CD4-positive, alpha-beta T cell treated with Interleukin-17A for 4 hours (primary cell): ENCODE measurements at places on chromosomes 6 and 20.

DNA sequence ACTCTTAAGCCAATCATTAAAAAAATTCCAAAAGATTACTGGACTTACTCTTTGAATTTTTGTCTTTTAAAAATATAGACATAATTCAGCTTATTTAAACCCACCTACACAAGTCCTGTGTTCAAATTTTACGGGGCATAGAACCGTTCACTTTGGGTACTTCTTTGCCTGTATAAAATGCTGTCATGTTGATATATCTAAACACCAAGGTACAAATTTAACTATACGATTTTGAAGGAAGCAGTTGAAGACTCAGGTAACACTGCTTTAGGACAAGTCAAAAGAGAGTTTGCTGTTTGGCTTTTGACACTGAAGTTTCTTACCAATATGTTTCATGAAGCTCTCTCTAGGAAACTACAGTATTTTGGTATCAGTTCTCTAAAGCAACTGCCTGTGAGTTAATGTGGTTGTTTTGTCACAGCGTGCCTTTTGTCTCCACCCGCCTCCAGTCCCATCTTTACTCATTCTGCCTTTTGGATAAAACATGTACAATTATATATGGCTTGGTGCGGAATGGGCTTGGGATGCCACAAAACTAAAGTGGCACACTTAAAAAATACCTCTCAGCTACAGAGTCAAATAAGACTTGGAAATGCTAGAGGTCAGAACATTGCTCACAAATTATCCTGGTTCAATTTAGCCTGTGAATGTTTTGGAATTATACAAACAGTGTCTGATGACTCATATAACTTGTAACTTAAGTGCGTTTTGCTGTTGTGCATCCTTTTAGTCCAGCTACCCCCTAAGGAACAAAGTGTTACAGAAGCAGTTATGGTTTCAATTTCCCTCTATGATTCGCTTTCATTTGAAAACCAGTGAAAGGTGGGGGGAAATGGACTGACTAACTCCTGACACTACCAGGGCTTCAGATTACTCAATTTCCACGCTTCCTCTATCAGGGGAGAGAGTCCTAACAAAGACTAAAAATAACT lies 38.7 kb downstream of the RGS17 start:
- DNase-seq, result no peak

GRCh38 chr20:42150230-42150629 lies 532.1 kb upstream of the CHD6 start:
- DNase-seq, result no peak

DNA sequence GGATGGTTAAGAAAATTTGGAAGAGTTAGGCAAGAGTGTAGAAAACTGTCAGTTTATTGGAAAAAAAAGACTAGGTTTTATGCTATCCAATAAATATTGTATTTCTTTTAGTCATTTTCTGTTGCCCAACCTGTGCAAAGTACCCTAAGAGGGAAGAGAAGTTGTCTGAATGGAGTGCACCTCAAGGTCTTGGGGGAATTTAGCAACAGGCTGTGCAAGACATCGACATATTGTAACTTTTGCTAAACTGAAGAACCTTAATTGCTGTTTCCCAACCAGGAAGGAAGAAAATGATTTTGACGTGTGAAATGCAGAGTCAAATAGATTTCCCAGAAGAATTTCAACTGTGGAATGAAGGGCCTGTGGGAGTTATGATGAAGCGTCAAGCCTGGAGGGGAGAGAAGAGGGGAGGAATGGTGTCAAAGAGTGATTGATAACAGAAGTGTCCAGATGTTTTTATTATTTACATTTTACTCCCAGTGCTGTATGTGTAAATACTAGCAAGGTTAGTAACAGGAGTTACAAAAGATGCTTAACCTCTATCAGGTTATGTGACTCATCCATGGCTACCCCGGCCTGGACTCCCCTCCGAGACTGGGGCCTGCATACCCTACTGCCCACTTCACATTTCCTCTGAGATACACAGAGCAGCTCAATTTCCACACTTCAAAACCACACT lies 246.8 kb downstream of the MYLK4 start:
- no peak for DNase-seq

DNA sequence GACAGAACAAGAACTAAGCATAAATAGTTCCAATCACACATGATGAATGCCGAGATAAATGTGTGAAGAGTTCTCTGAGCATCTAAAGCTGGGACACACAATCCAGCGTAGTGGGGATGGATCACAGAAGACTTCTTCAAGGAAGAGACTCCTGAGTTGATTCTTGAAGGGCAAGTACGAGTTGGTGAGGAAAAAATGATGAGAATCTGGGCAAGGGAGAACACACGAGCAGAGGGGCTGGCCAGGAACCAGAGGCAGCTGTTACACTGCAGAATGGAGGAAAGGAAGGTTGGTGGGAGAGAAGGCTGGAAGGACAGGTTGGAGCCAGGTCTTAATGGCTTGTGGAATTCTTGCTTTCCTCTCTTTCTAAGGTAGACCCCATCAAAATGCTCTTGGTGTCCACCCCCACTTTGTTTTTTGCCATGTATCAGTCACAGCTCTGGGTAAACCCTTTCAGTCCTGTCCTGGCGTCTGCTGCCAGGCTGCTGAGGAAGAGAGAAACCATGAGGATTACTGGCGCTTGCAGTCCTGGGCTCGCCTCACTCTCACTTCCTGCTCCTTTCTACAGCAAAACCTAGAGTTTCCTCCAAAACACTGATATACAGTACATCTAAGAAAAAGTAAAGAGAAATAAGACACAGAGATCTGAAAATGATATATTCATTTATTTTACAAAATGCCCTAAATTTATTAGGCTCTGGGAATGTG lies 127.6 kb upstream of the FAM184A start:
- no peak for DNase-seq

- DNase-seq, result no peak
Measured at GRCh38 chr20:43579861-43580793, 10.6 kb upstream of the IFT52 start.

DNA sequence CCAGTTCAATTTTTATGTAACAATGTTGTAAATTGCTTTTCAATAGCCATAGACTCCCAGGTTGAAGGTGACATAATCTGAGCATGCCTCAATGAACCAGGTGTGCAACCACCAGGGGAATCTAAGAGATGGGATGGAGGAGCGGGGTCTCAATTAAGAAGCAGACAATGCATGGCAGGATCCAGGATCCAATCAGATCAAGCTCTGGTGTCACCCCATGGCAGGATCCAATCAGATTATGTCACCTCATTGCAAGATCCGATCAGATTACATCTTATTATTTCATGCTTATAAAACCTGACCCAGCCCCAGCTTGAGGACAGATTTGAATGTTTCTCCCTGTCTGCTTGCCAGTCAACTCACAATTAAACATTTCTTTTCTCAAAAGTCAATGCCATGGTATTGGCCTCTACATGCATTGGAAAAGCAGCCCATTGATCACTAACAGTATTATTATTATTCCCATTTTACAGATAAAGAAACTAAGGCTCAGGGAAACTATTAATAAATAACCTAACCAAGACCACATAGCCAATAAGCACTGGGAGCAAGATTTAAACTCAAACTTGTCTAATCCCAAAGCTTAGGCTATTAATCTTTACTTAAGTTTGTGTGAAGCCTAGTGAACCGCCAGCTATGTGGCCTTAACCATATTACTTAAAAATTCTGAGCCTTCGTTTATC lies 14.3 kb upstream of the SIRT5 start:
- no peak for DNase-seq

DNA sequence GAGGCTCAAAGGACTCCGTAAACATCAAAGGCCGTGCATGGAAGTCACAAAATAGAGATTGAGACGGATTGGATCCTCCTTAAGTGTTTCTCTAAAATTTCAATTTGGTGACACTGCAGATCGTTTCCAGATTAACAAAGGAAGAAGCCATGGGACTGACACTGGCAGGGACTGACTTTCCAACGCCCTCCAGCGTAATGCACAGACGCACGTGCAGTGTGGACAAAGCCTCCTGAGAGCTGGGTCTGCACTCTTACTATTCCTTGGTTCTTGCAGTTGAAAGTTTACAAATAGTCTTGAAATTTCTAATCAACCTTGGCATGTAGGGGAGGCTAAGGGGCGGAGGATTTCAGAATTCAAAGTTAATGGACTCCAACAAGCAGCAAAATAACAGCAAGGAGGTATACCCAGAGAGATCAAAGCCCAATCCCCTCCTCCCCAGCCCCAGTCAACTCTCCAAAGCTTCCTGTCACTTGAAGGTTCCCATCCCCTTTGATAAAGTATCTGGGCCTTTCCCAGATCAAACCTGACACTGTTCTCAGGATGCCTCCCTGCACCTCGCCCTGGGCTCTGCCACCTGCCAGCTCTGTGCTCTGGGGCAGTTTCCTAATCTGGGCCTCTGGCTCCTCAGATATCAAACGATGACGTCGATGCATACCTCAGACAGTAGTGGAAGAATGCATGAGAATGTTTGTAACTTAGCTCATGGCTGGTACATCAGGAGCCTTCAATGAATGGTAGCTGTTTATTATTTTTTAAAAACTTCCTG lies 106.5 kb upstream of the TRAF3IP2 start:
- DNase-seq, result no peak

DNA sequence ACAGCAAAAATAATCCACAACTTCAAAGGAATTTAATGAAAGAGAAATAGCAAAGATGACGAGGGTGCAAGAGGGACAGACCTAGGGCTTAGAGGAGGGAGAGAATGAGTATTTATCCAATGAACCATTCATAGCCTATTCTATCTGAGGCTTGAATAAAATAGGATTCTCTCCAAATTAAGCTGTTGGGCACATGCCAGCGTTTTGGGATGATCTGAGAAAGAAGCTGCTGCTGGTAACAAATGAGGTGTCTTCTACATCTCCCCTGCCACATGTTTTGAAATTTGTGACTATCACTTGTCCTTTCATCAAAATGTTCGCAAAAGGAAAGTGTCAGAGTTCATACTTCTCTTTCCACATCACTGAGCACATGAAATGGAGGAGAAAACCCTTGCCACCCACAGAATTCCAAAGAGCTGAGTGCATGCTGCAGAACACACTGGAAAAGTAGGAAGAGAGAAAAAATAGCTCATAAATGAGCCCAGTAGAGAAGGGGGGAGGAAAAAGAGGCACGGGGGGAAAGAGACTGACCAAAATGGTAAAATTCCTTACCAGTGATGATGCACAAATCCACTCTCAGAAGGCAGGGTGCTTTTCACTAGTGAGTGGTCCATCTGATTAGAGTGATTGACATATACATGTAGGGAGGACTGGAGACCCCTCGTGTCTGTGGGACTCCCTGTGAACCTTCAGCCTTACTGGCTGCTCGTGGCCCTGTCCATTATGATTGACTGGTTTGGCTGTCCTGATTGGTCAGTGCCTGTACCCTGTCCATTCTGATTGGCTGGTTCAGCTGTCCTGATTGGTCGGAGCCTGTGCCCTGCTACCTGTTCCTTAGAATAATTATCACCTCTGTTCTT lies 180.5 kb downstream of the OGFRL1 start:
- no peak for DNase-seq

DNA sequence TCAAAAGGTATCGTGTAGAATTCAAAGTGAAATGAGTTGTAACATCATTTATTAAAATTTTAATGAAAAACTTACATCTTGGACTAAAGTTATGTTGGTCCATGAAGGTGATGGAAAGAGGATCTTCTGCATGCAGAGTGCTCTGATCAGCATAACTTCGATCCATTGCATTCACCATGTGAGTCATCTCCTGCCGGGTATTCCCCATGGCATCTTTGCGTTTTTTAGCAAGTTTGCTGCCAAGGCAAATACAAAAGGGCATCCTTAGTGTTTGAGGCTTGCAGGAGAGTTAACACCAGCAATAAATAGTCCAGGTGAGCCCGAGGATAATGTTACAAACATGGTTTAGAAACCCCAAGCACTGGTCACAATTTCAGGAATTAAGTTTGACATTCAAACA lies 104.2 kb upstream of the THEMIS start:
- no peak for DNase-seq

GRCh38 chr6:42045538-42046460 lies 4.5 kb upstream of the TAF8 start:
- peak; percentile 93 for DNase-seq

DNA sequence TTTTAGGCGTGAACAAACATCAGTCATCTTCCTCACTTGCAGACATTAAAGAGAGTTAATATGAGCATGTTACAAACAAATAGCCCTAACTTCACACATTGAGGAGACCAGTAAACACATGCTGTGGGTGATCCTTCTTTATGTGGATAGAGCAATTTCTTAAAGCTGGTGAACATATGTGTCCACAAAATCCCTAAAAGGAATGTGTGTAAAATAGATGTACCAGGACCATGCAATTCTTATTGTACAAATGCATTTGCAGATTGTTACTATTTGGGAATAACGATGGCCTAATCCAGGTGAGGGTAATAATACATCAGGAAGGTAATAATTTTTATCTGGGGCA lies 228.9 kb downstream of the ALDH8A1 start:
- DNase-seq, result no peak

DNA sequence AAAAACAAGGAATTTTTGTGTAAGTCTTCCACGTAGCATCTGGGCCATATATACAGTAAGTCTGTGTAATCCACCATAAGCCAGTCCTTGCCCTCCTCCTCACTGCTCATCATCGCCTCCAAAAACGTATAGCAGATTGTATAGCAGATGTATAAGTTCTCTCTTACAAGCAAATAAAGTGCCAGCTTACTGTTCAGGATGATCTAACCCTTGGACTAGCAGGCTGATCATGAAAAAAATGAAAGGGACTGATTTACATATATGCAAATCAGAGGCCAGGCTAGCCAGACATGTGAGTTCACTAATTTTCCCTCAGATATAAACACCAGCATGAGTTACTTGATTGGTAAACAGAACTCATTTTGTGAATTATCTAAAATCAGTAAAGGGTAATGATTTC lies 171.5 kb downstream of the LY86 start:
- DNase-seq, result no peak

- no peak for DNase-seq
Measured at GRCh38 chr6:149901444-149902140, 3.7 kb upstream of the RAET1E start.

- DNase-seq, result no peak
Measured at GRCh38 chr6:36650848-36651478, 27.6 kb upstream of the CDKN1A start.

GRCh38 chr6:97456070-97456469 lies 173.1 kb upstream of the MMS22L start:
- no peak for DNase-seq

DNA sequence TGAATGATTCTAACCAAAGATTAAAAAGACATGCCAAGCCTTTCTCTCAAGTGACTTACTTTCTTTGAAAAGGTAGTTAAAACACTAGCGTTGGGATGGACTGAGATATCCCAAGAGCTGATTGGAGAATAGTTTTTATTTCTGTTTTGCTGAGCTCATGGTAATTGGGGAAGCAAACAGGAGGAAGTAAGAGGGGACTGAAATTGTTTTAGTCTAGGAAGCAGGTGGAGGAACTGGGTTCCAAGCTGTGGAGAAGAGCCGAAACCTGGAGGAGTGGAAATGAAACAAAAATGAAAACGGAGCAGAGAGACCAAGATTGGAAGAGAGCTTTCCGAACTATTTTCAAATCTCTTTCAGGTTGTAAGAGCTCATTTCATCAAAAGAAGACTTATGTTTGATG lies 59.9 kb upstream of the TENT5A start:
- no peak for DNase-seq
